Effector CD8-positive, alpha-beta T cell (primary cell): ENCODE measurements at places on chromosomes 3 and 15.
A peak's percentile ranks its signal among the peaks of the same experiment; 100 is the strongest.

DNA sequence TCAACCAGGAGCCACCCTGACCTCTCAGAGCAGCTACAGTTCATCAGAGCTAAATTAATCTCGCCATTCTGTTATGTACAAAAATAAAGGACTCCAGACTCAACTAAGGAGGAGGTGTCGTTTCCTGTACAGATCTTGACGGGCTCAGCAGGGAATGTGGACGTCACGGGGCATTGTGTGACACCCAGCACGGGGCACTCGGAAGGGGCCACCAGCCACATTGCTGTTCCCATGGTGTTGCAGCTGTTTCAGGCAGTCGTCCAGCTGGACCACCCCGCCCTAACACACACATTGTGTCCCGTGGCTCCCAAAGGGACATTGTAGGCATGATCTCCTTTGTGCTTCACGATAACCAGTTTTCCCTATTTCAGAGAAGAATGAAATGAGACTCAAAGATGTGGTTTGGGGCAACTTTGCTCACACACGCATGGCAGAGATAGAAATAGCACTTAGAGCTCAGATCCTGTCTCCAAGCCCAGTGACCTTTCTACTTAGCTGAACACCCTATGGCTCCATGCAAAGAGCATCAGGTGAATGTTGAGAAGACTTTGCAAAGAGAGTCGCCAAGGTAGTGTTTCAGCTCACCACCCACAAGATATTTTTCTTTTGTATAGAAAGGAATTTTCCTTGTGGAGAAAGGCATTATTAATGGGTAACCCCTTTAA lies 5.5 kb downstream of the SSUH2 start:
- no peak for DNase-seq

DNA sequence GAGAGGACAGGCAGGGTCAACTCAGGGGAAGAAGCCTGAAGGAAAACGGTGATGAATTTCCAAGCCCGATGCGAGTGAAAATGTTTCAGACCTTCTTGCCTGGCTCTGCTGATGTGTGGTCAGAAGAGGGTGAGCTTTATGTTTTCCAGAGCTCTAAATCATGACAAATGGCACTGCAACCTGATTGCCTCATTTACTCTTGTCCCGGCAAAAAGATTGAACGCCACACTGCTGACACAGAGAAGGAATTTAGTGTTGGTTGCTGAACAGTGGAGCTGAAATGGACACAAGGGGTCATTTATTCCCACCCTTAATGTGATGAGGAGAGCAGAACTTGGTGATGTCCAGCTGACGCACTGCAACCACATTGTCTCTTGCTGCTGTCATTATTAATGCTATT lies 36.1 kb upstream of the GABRG3 start:
- DNase-seq: no peak

GRCh38 chr3:62554264-62554799 lies 181.0 kb upstream of the FEZF2 start:
- DNase-seq: no peak

DNA sequence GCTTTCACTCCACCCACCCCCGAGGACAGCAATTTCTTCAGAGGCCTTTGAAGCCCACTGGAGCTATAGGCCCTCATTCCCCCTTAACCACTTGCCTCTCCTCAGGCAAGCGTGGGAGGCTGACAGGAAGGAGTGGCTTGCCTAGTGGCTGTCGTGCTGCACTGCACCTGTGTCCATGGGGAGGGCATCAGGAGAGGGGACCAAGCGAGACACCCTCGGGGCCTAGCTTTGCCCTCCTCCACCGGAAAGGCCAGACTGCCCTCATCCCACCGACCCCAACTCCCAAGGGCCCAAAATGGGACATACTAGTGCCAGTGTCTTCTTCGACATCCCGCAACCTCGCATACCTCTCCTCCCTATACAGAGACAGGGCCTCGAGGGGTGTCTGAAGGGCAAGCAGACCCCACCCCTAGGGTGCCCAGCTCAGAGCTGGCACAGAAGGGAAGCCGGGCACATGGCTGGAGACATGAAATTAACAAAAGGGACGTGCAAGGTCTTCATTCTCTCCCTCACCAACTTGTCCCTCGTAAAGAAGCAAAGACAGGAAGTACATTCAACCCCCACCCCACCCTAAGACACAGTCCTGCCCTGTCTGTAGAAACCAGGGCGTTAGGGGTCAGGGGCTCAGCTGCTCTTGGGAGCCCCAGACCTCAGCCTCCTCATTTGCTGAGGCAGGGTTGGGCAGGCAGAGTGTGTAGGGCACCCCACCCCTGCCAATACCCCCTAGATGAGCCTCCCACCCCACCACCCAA lies 24.3 kb downstream of the VIPR1 start:
- DNase-seq: peak; percentile 33

- no peak for DNase-seq
Observed at GRCh38 chr15:82371656-82372055, 22.4 kb upstream of the GOLGA6L10 start.

DNA sequence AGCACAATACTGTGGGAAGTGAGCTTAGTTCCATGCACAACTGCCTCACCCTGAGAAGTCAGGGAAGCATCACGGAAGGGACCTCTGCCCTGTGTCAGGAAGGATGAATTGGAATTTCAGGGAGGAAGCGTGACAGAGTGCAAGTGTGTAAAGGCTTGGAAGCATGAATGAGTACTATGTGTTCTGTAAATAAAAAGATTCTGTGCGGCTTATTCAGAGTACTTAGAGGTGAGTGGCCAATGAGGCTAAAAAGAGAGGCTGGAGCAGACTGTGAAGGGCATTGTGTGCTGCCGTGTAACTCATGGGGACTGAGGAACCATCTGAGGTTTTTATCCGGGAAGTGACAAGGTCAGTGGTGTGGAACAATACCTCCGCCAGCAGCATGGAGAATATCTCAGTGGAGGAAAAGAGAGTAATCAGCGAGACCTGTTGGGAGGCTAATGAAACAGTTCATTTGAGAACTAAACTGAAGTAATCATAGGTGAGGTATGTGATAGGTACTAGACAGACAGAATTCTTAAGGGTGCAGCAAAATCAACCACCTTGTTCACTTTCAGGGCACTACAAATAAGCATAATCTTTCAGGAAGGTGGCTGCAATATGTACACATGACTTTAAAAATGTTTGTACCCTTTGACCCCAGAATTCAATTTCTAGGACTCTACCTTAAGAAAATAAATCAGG lies 64.9 kb upstream of the SPRED1 start:
- no peak for DNase-seq

DNA sequence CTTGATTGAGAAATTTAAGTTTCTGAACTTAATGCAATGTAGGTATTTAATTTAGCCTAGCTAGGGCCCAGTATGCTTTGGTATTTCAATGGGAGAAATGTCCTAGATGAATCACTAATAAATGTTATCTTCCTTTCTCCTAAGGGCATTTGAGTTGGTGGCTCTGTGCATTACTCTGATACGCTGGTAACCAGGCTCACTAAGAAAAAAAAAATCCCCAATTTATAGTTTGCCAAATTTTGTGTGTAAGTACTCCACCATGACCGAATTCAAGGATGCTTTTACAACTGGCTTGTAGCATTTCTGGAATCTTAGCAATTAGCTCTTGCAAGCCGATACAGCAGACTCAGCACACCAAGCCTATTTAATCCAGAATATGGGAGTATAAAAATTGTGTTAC lies 94.6 kb upstream of the LPP start:
- no peak for DNase-seq

- DNase-seq: no peak
Observed at GRCh38 chr3:53536282-53536681, 41.9 kb downstream of the CACNA1D start.

GRCh38 chr3:39330824-39331223 lies 1.3 kb downstream of the CCR8 start:
- no peak for DNase-seq

DNA sequence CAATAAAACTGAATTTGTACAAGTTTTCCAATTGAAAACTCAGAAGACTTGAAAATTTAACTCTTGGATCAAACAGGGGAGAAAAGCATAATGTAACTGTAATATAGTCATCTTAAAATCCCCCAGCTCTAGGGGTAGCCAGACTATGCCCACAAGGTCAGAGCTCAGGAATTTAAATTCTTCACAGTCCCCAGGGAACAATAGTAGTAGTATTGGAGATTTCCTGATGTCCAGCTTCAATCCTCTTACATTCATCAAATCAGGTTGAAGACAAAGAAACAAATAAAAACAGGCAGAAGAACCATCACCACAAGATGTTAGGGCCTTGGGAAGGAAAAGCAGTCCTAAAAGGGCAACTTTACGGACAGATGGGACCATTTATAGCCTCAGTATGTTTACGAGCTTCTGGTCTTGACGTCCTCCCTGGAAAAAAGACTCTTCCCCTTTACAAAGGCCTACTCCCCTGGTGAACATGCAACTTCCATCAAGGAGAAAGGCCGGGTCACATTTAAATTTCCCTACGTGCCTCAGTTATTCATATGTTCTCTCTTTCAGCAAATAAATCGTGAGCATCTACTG lies 96.8 kb downstream of the PLCH1 start:
- no peak for DNase-seq

- no peak for DNase-seq
Observed at GRCh38 chr15:92184679-92185230, 208.9 kb upstream of the ST8SIA2 start.
